CD4-positive, alpha-beta T cell treated with Interleukin-21 for 1 hour (primary cell): ENCODE measurements at places on chromosomes 3 and 15.
A peak's percentile ranks its signal among the peaks of the same experiment; 100 is the strongest.

- DNase-seq, result no peak
Observed at GRCh38 chr15:74011610-74012009, 17.1 kb downstream of the PML start.

DNA sequence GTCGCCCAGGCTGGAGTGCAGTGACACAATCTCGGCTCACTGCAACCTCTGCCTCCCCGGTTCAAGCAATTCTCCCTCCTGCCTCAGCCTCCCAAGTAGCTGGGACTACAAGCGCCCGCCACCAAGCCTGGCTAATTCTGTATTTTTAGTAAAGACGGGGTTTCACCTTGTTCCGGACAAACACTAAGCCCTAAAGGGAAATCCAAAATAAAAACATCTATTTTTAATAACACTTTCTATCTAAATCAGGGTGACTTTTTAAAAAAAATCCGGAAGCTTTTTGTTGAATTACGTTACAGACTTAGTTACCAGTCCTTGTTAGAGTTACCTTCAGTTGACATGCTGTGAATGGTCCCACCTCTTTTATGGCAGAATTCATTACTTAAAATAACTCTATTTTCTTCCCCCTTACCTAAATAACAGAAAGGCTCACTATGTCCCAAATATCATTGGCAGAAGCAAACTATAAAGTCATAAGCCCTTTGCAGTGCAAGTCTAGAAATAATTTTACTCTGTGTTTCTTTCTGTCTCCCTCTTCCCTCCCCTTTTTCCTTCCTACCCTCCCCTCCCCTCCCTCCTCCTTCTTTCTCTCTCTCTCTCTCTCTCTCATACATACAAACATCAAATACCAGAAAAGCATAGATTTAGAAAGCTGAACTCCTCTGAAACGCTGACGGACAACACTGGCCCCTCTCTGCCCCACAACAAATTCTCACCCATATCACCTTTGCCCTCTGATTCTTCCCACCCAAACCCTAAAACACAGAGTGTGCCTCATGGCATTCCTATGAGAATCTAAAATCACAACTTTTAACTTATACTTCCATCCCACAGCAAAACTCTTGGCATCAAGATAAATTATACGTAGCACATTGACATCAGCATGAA, 18.3 kb downstream of the THBS1 start:
- no peak for DNase-seq

- DNase-seq, result no peak
Observed at GRCh38 chr15:69958496-69959084, 139.1 kb downstream of the TLE3 start.

GRCh38 chr3:100060685-100061484, 53.4 kb downstream of the FILIP1L start:
- peak; percentile 14 for DNase-seq

- DNase-seq, result no peak
Observed at GRCh38 chr3:61996366-61996765, 377.0 kb downstream of the FEZF2 start.

DNA sequence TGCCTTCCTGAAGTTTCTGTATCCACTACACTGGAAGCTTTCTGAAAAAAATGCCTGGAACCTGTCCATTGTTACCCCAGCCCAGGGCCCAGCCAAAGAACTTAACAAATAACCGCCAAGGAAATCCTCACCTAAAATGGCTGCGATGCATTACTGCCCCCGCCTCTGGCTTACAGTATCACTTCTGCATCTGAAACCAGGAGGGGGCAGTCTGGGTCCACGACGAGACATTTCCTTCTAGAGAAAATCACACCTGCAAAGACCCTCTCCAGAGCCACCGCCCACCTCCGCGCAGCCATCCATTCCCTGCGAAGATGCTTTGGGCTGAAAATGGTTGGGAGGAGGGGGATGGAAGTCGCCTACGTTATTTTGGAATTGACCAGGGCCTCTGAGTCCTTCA, 22.4 kb upstream of the CELF6 start:
- DNase-seq, result peak; percentile 44

GRCh38 chr15:29937956-29938355, 115.7 kb upstream of the TJP1 start:
- no peak for DNase-seq

DNA sequence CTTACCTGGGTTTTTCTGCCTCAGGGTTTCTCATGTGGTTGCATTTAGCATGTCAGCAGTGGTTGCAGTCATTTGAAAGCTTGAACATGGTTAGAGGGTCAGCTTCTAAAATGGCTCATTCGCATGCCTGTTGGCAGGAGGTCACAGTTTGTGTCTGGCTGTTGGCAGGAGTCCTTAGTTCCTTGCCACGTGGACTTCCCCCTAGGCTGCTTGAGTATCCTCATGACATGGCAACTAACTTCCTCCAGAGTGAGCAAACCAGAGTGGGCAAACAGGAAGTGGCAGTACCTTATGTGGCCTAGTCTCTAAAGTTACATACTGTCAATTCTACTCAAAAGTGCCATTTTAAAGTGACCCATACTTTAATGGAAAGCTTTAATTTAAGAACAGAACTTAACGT, 3.4 kb upstream of the UNC13C start:
- no peak for DNase-seq

GRCh38 chr15:29278436-29279105, 8.9 kb upstream of the NSMCE3 start:
- DNase-seq, result no peak

GRCh38 chr3:186760141-186760833, 23.1 kb upstream of the EIF4A2 start:
- no peak for DNase-seq

- DNase-seq, result peak; percentile 41
Observed at GRCh38 chr15:90686435-90687218, 30.5 kb upstream of the BLM start.

DNA sequence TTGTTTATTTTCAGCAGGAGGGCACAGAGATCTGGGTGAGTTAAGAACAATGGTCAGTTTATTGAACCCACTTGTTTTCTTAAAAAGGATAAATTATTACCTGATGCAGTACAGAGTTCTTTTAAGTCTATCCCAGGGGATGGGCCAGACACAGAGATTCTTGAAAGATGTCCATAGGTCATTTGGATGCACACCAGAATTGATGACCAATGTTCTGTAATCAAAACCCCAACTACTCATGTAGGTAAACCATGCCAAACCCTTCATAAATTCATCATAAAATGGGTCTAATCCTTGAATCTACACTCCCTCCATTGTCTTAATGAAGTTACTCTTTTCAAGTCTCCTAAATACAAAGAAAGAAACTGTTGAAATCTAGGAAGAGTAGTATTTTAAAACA, 273.0 kb upstream of the COL8A1 start:
- no peak for DNase-seq

DNA sequence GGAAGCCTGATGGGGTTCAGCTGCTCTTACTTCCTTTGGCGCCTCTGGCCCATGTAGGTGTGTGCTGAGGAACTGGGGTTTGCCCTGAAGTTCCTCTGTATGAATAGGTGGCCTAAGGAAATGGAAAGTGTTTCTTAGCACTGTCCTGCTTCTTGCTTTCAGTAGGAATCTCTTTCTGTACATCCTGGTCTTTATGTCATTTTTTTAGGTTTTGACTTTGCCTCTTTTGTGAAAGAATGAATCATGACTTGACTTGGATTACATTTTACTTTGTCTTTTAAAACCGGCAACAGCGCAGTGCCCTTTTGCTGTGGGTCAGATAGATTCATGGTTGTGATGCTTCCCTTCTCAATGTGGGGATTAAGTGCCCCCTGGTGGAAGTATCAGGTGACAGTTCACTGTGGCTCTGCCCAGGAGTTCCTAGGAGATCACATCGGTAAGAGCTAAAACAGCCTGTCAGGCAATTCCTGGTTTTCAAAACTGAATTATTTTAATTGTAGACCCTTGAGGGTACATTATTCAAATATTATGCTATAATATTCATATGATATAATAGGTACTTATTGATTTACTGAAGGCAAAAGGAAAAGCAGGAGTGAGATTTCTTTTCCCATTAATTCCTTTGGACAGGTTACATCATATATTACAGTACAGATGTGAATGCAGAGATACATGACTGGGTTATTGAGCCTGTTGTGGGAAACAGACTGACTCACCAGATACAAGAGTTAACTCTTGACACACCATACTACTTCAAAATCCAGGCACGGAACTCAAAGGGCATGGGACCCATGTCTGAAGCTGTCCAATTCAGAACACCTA, 95.4 kb downstream of the HCN4 start:
- peak; percentile 52 for DNase-seq

GRCh38 chr3:141411251-141411771, 43.0 kb downstream of the ZBTB38 start:
- peak; percentile 60 for DNase-seq

- no peak for DNase-seq
Observed at GRCh38 chr15:96346409-96346970, 16.0 kb downstream of the NR2F2 start.

DNA sequence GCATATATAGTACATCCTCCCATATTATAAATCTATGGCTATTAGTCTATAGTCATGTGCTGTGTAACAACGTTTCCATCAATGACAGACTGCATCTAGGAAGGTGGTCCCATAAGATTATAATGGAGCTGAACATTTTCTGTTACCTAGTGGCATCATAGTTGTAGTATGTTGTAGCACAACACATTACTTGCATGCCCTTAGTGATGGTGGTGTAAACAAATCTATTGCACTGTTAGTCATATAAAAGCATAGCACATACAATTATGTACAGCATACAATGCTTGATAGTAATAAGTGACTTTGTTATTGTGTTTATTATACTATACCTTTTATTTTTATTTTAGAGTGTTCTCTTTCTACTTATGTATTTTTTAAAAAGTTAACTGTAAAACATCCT, 37.4 kb upstream of the TNFSF10 start:
- DNase-seq, result no peak

DNA sequence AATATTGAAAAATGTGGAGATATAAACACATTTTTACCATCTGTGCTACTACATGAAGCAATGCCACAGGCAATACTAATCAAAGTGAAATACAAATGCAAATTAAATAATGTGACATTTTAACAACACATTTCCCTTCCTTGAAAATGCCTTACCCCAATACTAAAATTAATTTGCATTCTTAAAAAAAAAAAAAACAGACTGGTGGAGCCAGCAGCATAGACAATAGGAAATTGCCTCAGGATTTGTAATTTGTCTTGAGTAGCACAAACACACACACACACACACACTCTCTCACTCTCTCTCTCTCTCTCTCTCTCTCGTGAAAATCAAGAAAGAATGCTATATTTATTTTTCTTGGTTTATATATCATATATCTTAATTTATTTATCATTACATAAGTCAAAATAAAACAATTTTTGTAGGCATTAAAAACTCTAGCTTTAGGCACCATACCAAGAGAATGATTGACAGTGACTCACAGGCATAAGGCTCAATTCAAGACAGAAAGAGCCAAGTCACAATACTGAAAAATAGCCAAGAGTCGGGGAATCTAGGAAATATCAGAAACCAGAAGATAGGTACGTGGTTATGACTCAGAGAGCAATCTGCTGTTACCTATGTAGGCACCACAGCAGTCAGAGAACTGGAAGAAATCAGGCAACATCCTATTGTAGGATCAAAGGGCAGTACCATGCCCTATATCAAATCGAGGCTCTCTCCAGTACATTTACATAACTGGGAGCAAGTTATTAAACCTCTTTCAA, 23.0 kb downstream of the SUCNR1 start:
- DNase-seq, result no peak

DNA sequence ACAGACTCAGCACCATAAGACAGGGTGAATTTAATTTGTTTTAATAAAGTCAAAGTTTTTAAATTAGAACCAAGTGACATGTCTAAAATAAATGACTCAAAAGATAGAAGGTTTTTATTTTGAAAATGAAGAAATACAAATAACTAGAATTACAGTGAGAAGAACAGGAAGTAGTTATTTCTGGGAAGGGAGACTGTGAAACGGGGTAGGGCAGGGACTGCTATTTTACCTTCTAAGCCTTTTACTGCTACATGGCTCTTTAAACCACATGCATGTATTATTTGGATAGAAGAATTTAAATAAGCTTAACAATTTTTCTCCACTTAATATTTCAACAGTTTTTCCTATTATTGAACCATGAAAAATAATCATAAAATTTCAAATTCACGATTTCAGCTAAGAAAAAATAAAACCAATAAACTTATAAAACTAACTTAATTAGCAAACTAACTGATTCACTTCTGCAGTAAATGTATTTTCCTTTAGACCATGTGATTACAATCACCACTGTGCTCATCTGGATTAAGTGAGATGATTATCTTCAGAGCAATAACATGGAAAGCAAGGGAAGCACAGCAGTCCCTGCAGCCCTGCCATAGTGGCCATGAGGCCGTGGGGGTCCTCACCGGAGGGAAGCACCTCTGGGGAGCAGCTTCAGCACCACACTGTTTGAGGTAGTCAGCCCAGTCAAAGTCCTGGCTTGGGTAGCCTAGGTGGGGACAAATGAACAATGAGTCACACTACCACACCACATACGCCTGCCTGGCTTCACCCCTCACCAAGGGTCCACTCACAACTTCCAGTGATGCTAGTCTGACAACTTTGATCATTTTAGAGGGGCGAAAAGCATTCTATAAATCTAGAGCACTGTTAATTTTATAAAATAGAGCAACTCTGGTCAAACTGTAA, 28.3 kb upstream of the STIMATE start:
- DNase-seq, result no peak

GRCh38 chr15:59013246-59013873, 25.9 kb downstream of the RNF111 start:
- DNase-seq, result no peak

- DNase-seq, result no peak
Observed at GRCh38 chr15:28912422-28912821, 26.6 kb downstream of the APBA2 start.

DNA sequence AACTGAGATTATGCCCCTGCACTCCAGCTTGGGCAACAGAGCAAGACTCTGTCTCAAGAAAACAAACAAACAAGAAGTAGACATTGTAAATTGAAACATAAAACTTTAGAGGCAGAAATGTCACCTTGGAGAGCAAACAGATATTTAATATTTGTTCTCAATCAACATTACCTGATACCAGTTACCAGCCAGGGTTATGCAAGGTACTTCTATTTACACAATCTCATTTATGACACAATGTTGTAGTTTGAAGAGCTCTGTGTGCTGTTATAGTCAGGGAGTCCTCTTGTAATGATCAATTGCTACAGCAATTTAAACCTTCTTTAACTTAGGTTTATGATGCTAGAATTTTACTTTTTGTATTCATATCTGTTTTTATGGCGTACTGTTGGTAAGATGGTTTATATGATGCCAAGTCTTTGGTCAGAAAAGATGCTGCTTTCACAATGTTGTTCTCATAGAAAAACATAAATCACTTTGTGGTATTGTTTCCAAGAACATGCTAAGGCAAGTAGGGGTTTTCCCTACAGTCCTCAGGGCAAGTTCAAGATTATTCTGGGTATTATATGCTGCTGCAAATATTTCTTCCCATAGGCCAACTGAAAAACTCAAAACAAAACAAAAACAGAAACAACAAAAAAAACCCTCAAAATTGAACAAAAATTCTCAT, 173.5 kb downstream of the TNIK start:
- DNase-seq, result peak; percentile 47

- DNase-seq, result no peak
Observed at GRCh38 chr3:160403796-160404470, 4.5 kb downstream of the SMC4 start.

DNA sequence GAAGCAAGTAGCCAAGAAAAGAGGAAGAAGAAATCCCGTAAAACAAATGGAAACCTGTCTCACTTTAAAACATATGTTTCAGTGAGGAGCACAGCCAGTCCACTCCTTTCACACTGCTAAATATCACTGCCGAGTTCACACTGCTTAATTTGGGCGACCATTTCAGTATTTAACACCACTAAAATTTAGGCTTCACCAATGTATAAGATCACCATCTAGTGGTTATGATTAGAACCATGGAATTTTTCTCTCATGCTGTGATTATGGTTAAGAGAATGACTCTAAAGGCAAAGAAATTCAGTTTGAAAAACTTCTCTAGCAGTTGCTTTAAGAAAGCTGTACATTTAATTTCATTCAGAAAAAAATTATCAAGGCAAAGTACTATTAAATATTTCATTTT, 16.6 kb downstream of the SLC4A7 start:
- peak; percentile 65 for DNase-seq
